ENCODE measurements at places on chromosomes 13 and 19. TPM values are rescaled to one million over a fixed set of nuclear protein-coding genes. Genes with fewer than 3 reads are reported as not detected.

GRCh38 chr19:4390017-4390566 lies 10.3 kb downstream of the SH3GL1 start:
- DNase-seq: no peak

GRCh38 chr13:102172406-102172805 lies 229.4 kb downstream of the FGF14 start:
- DNase-seq: no peak

- DNase-seq: no peak
These were observed 756.5 kb upstream of the KLHL1 start for GRCh38 chr13:70864731-70865130.

The ZNF132 gene
- polyA plus RNA-seq: 9.0 TPM

- no peak for DNase-seq
These were observed 17.0 kb upstream of the PIK3R2 start for GRCh38 chr19:18135712-18136584.

The CHMP2A gene
- 79.1 TPM for polyA plus RNA-seq

GRCh38 chr13:24381541-24382265 lies 72.3 kb downstream of the C1QTNF9 start:
- no peak for DNase-seq

The ZNF284 gene
- polyA plus RNA-seq: 4.3 TPM

The PSG1 gene
- not detected for polyA plus RNA-seq

DNA sequence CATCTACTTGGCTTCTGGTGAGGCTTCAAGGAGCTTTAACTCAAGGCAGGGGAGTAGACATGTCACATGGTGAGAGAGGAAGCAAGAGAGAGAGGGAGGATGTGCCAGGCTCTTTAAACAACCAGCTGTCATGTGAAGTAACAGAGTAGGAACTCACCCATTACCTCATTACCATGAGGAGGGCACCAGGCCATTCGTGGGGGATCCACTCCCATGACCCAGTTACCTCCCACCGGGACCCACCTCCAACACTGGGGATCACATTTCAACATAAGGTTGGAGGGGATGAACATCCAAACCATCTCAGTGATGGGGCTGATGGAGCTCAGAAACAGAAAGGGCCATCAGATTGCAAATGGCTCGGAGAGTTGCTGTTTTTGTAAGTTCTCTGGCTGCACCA lies 12.9 kb downstream of the VSTM2B start:
- no peak for DNase-seq

The NAXD gene
- 42.1 TPM for polyA plus RNA-seq

DNA sequence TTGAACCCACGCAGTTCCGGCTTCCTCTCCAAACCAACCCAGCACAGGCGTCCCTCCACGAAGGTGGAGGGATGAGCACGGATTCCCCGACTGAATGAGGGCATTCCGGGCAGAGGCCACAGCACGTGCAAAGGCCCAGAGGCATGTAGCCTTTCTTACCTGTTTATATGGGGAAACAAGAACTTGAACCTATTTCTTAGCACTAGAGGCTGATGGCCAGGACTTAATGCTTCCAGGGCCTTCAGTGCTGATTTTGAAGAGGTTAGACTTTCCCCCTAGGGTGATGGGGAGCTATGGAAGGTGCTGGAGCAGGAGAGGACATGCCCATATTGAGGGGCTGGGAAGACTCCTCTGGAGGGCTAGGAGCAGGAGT lies 2.0 kb downstream of the MAST3 start:
- DNase-seq: no peak

GRCh38 chr19:17948931-17949930 lies 16.4 kb downstream of the CCDC124 start:
- no peak for DNase-seq

All from left renal pelvis (tissue), 4 donors.